ENCODE measurements at places on chromosomes 11 and 22. TPM values are rescaled to one million over a fixed set of nuclear protein-coding genes. Genes with fewer than 3 reads are reported as not detected.

The TSGA10IP gene
- total RNA-seq = not detected

The FOLH1 gene
- 5.1 TPM for total RNA-seq

The LRP5 gene
- 101 TPM for total RNA-seq

The RAG2 gene
- not detected for total RNA-seq

DNA sequence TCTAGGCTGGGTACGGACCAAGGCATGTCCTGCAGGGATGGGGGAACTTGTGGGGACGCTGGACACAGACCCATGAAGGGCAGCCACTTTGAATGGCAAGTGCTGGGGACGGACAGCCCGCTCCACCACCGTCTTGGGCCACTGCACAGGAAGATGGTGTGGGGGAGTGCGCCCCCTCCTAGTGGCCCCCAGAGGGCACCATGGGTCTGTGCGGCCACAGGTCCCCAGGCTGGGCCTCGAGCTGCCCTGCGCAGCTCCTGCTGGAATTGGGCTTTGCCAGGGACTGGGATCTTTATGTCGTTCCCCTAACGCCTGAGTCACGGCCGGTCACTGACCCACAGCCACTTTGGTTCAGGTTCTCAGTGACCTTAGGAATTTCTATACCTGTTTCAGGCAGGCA is 44.4 kb downstream of the NAT10 start:
- DNase-seq = no peak

- DNase-seq = no peak
Observed at GRCh38 chr11:77131560-77131959, 3.5 kb downstream of the MYO7A start.

- no peak for DNase-seq
Observed at GRCh38 chr11:26958702-26959049, 35.2 kb upstream of the FIBIN start.

DNA sequence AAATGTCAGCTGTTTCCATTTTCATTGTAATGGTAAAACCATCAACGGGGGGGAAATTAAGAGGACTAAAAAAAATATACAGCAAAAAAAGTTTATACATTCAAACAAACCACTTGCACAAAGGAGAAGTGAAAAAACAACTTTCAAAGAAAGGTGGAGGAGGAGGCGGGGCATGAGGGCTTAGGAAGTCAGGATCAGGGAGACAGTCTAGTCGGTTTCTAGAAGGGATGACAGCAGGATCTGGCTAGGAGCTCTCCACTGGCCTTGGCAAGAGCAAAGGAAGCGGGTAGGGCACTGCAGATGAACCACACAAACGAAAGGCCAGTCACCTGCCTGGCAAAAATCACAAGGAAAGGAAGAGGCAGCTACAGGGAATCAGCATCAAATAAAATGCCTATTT is 31.0 kb downstream of the NAP1L4 start:
- no peak for DNase-seq
